ENCODE measurements at places on chromosomes 2 and 18.

DNA sequence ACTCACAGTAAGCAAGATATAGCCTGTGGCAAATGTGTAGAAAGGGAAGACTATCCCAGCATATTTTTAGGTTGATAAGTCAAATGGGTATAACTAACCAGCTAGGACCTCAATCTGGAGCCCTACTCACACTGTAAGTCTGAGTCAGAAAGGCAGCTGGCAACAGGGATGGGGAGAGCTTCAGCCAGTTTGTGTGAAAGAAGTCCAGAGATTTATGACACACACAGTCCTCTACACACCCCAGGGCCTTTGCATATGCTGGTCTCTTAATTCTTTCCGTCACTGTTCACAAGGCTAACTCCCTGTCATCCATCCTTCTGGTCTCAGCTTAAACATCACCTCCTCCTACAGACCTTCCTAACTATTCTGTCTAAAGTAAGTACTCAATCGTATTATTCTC is 5.9 kb upstream of the TCF4 start:
- DNase-seq: no peak

DNA sequence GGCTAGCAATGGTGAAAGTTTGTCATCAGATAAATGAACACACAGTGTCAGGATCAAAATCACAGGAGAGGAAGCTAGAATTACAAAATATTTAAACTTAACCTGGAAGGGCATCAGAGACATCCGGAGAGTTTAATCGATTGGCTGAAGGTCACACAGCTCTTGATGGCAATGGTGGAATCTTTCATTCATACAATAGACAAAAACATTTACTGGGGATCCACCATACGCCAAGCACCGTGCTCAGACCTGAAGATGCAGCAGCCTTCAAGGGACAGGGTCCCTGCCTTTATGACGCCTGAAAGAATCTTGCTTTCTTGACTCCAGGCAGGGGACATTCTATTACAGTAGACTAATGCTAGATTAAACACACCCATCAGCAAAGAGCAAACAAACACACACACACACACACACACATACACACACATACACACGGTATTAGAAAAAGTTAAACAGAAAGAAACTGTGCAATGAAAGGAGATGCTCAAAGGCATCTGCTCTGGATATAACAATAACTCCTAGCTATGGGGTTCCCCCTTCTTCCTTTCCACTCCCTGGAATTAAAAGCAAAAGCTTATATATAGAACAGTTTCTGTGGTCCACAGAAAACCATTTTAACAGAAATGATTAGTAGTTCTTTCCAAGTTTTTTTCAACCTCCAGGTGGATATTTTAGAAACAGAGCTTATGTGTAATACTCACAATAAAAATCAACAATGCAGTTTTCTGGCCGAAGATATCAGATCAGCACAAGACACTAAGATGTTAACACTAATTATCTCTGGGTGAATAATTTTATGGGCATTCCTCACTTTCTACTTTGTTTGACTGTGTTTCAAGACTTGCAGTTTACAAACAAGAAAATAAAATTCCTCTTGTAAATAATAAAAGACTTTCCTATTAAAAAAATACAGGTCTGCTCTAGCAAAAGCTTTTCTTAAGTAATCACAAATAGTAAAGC is 151.7 kb downstream of the ANKRD44 start:
- no peak for DNase-seq

- DNase-seq: peak; percentile 13
Measured at GRCh38 chr2:72973566-72974435, 56.5 kb downstream of the EMX1 start.

DNA sequence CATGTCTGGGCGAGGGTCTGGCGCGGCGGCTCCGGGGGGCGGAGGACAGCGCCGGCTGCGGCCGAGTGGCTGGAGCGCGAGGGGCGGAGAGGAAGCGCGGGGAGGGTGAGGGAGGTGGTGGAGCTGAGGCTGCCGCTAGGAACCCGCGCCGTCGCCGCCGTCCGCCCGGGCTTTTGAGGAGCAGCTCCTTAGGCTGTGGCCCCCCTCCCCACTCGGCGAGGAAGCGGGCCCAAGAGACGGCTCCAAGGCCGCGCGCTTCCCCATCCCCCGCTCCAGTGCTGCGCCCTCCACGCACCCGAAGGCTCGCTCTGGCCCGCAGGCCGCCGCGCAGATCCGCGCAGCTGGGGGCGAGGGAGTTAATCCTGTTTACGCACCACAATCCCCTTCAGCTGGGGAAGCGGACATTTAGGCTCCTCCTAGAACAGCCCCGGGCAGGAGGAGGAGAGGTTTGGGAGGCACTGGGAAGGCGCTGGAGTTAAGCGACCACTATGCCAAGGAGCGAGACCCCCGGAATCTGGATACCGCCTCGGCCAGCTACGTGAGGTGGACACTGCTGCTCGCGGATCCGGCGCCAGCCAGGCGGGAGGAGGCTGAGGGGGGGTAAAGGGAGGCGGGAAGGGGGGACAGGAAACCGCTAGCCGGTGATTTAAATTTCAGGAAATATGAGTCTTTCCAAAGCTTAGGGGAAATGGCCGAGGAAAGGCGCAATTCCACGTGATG is at the start of gene CNRIP1:
TSS of gene CNRIP1 (minus strand) at position 552 of the 720 bp plus-strand sequence. CDS start at position 3, 549 bp downstream.
- DNase-seq: no peak

DNA sequence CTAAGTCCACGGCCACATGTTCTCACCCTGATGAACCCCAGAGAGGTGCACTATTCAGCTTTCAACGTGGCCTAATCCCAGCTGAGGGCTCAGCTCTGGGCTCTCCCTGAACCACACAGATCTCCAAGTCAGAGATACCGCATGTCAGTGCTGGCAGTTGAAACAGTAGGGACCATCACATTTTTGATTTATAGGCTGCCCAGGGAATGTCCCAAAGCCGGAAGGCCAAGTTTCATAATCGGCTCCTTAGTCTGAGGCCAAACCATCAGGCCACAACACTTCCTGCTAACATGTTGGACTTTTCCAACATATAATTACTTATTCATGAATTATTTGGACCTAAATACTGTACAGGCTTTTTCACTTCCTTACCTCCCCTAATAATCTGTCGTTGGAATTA is 91.9 kb upstream of the KLHL29 start:
- peak; percentile 41 for DNase-seq

DNA sequence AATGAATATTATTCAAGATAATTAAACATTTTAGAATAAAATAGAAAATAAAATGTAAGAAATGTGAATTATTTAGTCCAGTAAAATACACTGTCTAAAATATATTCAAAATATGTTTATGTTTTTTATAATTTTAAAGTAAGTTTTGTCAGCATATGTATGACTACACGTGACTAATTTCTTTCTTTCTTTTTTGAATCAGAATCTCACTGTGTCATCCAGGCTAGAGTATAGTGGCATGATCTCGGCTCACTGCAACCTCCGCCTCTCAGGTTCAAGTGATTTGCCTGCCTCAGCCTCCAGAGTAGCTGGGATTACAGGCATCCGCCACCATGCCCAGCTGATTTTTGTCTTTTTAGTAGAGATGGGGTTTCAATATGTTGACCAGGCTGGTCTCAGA is 19.1 kb upstream of the INO80D start:
- no peak for DNase-seq

DNA sequence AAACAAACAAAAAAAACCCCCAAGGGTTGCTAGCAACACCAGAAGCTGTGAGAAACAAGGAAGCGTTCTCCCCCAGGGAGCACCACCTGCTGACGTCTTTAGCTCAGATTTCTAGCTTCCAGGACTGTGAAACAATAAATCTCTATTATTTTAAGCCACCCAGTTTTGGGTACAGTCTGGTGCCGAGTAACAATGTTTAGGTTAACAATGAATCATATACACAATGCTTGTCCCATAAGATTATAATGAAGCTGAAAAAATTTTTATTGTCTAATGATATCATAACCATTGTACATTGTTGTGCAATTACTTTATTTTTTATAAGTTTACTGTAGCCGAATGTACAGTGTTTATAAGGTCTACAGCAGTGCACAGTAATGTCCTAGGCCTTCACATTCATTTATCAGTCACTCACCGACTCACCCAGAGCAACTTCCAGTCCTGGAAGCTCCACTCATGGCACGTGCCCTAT is 72.1 kb upstream of the CAB39 start:
- no peak for DNase-seq

GRCh38 chr2:122166820-122167219 is 411.4 kb downstream of the TSN start:
- no peak for DNase-seq

DNA sequence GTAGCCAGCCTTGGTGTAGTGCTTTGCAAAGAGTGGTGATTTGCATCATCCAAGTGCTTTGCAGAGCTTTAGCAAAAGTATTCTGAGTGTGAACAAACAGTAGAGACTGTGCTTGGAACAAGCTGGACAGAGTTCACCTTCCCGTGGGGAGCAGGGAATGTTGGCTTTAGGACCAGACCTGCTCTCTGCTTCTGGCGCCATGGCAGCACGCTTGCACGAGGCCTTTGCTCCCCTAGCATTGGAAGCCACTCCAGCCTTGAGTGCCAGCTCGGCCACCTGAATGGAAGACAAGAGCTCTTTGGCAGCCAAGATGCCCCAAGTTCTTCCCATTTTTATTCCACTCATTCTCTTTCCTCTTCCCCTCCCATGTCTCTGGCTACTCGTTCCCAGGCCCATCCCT is 250.8 kb upstream of the OSR1 start:
- no peak for DNase-seq

- peak; percentile 27 for DNase-seq
Measured at GRCh38 chr2:100018341-100019193, 123.8 kb downstream of the AFF3 start.

- DNase-seq: no peak
Measured at GRCh38 chr2:66553370-66553769, 118.4 kb downstream of the MEIS1 start.

DNA sequence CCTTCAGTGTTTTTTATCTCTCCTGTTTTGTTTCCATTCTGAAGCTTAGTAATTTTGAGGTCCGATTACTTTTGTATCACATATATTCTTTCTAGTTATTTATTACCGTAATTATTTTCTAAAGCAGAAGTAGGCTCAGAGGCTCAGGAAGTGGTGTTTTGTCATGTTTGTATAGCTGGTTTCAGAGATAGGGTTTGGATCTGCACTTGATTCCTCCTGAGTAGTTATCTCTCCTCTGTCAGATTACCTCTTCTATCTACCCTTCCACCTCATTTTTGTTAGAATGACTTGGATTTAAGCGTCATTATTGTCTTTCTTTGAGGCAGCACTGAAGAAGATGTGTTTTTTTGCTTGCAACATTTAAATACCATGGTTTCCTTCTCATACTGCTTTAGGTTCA is 95.4 kb downstream of the MTA3 start:
- DNase-seq: no peak

GRCh38 chr18:31576670-31577069 is 15.0 kb upstream of the TTR start:
- DNase-seq: no peak

DNA sequence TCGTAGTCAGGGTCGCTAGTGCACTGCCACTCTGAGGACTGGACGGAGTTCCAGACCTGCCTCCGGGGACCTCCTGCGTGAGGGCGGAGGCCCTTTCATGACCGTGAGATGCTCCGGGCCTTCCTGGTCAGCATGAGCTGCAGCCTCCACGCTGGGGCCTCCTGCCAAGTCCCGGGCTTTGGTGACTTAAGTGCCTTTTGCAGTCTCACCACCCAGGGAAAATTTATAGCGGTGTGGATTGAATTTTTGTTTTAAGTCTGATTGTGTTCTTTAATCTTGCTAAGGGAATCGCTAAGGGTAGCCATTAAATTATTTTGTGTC is 33.6 kb downstream of the CHRNA1 start:
- DNase-seq: no peak

DNA sequence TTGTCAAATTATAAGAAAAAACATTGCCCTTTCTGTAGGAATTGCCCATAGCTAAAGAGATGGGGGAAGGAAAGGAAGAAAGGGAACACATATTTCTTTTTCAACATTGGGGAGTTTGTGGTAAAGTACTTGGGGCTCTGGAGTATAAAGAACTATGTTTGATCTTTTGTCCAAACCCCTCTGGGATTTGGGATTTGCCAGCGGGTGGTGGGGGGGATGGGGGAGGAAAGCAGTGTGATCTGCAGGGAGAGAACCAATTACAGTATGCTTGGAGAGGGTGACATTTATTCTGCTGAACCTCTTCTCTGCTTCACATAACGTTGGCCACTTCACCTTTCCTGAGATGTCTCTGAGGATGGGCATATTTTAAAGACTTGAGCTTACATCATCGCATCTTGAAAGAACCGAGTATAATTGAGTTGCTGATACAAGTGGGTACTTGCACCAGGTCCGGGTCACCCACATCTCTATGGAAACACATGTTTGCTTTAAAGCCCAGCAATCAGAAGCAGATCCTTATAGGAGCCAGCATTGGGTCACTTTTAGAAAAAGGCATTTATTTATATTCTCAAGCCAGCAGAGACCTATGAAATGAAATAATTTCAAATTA is 73.1 kb downstream of the SPATS2L start:
- DNase-seq: no peak

- no peak for DNase-seq
Measured at GRCh38 chr2:10179422-10179821, 56.9 kb downstream of the RRM2 start.

DNA sequence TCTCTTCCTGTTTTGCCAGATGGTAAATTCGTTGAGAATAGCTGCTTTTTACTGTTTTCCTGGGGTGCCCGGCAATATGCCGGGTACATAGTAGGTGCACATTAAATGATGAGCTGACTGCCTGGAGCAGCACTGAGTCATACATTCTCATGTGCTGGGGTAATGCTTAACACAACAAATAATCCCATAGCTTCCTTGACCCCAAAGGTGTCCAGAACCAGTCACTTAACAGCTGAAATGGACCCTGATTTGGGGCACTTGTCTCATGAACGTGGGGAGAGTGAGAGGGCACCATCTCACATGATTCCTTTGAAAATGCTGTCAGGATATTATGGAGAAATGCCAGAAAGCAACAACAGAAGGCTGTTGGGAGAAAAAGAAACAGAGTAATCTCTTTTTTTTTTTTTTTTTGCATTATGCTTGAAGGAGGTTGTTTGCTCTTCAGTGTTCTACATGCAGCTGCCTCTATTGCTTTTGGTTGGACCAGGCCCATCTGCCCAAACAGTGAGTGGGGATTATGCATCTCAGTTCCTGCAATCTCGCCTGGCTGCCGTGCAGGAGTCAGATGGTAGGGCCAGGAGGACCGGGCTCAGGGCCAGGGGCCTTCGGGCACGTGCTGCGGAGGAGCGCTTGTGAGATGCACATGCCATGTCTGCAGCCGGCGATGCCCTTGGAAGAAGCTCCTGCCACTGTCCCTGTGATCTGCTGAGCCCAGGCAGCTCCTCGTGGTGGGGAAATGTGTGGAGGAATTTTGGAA is 162.1 kb downstream of the SH3RF3 start:
- no peak for DNase-seq

DNA sequence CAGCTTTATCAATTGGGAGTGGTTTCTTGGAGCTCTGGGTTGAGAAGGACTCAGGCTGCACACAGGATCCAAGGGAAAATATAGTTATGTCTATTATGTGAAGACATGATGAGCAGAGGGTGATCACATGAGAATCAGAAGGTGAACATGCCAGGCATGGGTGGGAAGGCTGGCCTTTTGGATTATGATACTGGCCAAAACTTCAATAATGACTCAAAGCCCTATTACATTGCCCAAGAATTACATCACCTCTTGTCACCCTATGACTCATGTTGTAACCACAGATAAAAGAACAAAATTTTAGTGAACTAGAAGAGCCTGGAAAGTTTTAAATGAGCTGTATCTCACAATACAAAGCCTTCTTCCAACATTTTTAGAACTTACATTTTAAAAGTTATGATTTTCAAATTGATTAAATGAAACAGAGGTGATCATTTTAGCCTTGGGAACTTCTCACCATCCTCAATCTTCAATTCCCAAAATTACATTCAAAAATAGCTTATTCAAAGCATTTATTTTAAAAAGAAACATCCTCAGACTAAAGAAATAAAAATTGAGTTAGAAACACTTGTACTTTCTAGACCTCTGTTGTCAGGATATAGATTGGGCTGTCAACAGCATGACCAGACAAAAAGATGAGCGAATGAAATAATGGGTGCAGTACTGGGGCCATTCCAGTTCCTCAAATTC is 428.3 kb downstream of the MBD2 start:
- DNase-seq: peak; percentile 57
